ENCODE measurements at places on chromosomes 7 and 10. TPM values are rescaled to one million over a fixed set of nuclear protein-coding genes. Genes with fewer than 3 reads are reported as not detected.
A peak's percentile ranks its signal among the peaks of the same experiment; 100 is the strongest.

THSD7A gene
- total RNA-seq, result not detected

- H3K27ac ChIP-seq, result no peak overlapping the region
- no peaks in the 10 kb centered on the region for H3K27me3 ChIP-seq
- H3K4me3 ChIP-seq, result no peak overlapping the region
- no peak for DNase-seq
Measured at GRCh38 chr10:95400787-95401186, 110.0 kb upstream of the PDLIM1 start.

- no peak for DNase-seq
- no peak overlapping the region for H3K4me3 ChIP-seq
- H3K4me1 ChIP-seq, result no peaks in the 10 kb centered on the region
- no peaks in the 10 kb centered on the region for H3K27me3 ChIP-seq
- no peak overlapping the region for H3K27ac ChIP-seq
Measured at GRCh38 chr10:28986117-28986792, 302.6 kb upstream of the LYZL1 start.

GCK gene
- not detected for total RNA-seq

GRCh38 chr7:146565872-146566271, 449.3 kb downstream of the CNTNAP2 start:
- H3K36me3 ChIP-seq, result no peaks in the 10 kb centered on the region
- H3K27me3 ChIP-seq, result no peaks in the 10 kb centered on the region
- DNase-seq, result no peak
- no peaks in the 10 kb centered on the region for H3K4me1 ChIP-seq

EBLN1 gene
- not detected for total RNA-seq

VPS26A gene
- total RNA-seq, result 38.2 TPM

DNA sequence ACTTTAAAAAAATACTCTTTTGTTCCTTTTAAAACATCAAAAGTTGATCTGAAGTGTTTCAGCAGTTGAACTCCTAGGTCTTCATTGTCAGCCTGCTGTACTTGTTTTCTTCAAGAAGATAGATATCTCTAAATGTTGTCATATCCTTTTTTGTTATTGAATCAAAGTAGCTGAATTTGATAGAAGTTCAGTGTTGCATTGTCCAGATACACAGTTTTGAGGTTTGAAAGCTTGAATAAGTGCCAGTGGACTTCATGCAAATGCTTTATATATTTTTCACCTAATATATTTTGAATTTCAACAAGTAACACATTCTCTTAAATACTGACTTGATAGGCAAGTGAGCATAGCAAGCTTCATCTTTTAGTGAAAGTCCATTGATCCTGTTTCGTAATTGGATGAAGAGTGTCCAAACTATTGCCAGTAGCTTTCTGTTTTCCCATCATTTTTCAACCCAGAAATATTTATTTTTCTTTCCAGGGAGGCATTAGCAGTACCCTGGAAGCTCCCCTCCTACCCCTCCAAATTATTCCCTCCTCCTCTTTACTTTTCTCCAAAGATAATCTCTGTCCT, 114.4 kb downstream of the TPST1 start:
- no peak for DNase-seq
- H3K4me1 ChIP-seq, result no peaks in the 10 kb centered on the region
- peaks cover 7% of the 10 kb centered on the region for H3K27me3 ChIP-seq
- H3K36me3 ChIP-seq, result no peaks in the 10 kb centered on the region
- H3K4me3 ChIP-seq, result no peak overlapping the region

GRCh38 chr7:80087771-80088170, 46.9 kb upstream of the GNAI1 start:
- DNase-seq, result no peak
- H3K27ac ChIP-seq, result no peak overlapping the region
- H3K4me1 ChIP-seq, result no peaks in the 10 kb centered on the region
- H3K4me3 ChIP-seq, result no peak overlapping the region
- no peaks in the 10 kb centered on the region for H3K27me3 ChIP-seq
- H3K36me3 ChIP-seq, result no peaks in the 10 kb centered on the region

- DNase-seq, result no peak
- no peaks in the 10 kb centered on the region for H3K36me3 ChIP-seq
- H3K4me3 ChIP-seq, result no peak overlapping the region
- H3K27ac ChIP-seq, result no peak overlapping the region
- no peaks in the 10 kb centered on the region for H3K27me3 ChIP-seq
- no peaks in the 10 kb centered on the region for H3K4me1 ChIP-seq
Measured at GRCh38 chr7:98760201-98760651, 109.6 kb downstream of the TMEM130 start.

- H3K27ac ChIP-seq, result no peak overlapping the region
- DNase-seq, result no peak
- no peak overlapping the region for H3K4me3 ChIP-seq
Measured at GRCh38 chr7:54904986-54905385, 113.8 kb upstream of the EGFR start.

DNA sequence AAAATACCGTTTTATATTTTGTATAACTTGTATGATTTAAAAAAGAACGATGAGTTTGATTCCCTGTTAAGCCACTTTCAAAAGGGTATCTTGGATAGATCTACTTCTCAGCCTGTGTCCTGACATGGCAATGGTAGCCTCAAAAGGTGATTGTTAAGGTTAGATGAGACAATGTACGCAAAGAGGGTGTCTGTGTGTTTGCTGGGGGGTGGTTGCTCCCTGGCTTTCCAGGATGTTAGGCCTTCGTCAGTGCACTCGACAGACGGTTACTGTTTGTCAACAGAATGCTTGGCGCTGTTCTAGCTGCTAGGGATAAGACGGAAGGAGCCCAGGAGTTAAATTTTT, 90.3 kb downstream of the NEURL1 start:
- H3K4me3 ChIP-seq, result peak overlapping the region; percentile 85
- H3K27ac ChIP-seq, result peak overlapping the region; percentile 92
- no peak for DNase-seq
- peaks cover 17% of the 10 kb centered on the region for H3K4me1 ChIP-seq
- H3K27me3 ChIP-seq, result peaks cover 2% of the 10 kb centered on the region
- H3K36me3 ChIP-seq, result no peaks in the 10 kb centered on the region

GRCh38 chr10:36559412-36560400, 565.7 kb upstream of the ANKRD30A start:
- DNase-seq, result no peak
- no peak overlapping the region for H3K4me3 ChIP-seq
- no peaks in the 10 kb centered on the region for H3K27me3 ChIP-seq
- no peaks in the 10 kb centered on the region for H3K4me1 ChIP-seq

DNA sequence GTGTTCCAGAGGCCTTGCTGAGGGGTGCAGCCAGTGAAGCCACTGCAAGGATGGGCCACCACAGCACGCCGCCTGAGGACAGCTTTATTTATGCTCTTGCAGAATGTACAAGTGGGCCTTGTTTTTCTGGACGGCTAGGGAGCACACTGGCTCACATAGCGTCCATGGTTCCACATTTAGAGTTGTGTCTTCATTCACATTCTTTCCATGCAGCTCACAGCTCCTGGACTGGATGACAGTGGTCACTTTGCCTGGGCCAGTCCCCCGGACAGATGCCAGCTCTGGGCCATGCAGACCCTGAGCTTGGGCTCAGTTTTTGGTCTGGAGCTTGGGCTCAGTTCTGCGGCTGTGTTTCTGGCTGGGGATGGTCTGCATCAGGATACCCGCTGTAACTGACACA, 2.6 kb upstream of the C10orf71 start:
- no peaks in the 10 kb centered on the region for H3K4me1 ChIP-seq
- no peak overlapping the region for H3K4me3 ChIP-seq
- no peaks in the 10 kb centered on the region for H3K36me3 ChIP-seq
- no peak overlapping the region for H3K27ac ChIP-seq
- peaks cover 10% of the 10 kb centered on the region for H3K27me3 ChIP-seq

DNA sequence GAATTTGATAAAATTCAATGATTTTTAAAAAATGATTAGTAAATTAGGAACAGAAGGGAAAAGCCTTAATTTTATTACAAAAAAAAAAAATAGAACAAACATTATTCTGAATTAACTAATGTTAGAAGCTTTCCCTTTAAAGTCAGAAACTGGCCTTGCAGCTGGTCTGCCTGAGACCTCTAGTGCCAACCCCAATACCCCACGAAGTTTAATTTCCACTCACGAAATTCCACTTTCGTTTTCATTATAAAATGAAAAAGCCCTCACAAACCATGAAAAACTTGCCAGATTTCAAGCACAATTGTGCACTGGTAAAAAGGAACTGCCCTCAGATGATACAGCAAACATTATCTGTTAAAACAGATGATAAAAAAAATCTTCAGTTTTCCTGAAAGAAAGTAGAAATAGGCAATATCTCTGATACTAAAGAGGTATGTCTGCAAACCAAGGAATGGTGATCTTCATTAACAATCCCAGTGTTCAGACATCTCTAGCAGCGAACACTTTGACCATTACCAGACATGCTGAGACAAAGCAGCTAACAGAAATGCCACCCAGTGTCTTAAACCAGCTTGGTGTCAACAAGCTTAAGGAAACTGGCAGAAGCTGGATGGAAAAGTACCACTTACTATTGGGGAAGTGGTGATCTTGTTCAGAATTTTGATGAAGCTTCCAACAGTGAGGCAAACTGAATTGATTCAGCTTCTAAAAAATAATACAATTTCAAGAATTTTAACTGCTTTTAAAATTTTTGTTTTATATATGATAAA, 80.2 kb downstream of the PALS2 start:
- H3K4me3 ChIP-seq, result peak overlapping the region; percentile 53
- H3K4me1 ChIP-seq, result peaks cover 7% of the 10 kb centered on the region
- DNase-seq, result no peak
- peaks cover 2% of the 10 kb centered on the region for H3K36me3 ChIP-seq
- H3K27me3 ChIP-seq, result no peaks in the 10 kb centered on the region
- peak overlapping the region; percentile 31 for H3K27ac ChIP-seq

DNA sequence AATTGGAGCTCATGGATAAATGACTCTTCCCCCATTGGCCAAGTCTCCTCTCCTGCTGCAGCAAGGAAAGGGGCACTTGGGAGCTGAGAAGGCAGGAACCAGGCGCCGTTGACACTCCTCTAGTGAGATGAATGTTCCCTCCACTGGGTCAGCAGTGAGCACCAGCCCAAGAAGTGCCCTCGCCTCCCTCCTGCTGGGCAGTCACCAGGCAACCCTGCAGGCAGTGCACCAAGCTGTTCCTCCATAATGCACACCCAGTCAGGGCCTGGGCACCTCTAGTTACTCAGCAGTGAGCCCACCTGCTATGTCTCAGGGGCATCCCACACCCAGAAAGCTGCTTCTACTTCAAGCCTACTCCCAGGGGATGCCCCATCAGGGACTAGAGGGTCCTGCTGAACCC, 84.3 kb downstream of the KCNMA1 start:
- no peak overlapping the region for H3K27ac ChIP-seq
- peaks cover 3% of the 10 kb centered on the region for H3K27me3 ChIP-seq
- H3K4me1 ChIP-seq, result no peaks in the 10 kb centered on the region
- DNase-seq, result no peak

AGR2 gene
- total RNA-seq, result not detected

GRCh38 chr10:6563731-6564130, 16.3 kb downstream of the PRKCQ start:
- peak overlapping the region; percentile 64 for H3K4me3 ChIP-seq
- peaks cover 42% of the 10 kb centered on the region for H3K36me3 ChIP-seq
- H3K27me3 ChIP-seq, result no peaks in the 10 kb centered on the region

DNA sequence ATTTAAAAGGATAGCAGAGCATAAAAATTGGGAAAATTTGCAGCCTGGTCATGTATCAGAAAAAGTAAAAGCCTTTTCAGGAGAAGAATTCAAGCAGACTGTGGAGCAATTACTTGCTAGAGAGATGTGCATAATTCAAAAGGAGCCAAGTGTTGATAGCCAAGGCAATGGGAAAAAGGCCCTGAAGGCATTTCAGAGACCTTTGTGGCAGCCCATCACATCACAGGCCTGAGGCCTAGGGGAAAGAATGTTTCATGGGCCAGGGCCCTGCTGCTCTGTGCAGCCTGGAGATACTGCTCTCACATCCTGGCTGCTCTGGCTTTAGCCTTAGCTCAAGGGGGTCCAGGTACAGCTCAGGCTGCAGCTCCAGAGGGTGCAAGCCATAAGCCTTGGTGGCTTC, 152.9 kb downstream of the MAGI2 start:
- no peak overlapping the region for H3K27ac ChIP-seq
- H3K4me3 ChIP-seq, result no peak overlapping the region
- H3K27me3 ChIP-seq, result no peaks in the 10 kb centered on the region
- H3K4me1 ChIP-seq, result no peaks in the 10 kb centered on the region
- no peaks in the 10 kb centered on the region for H3K36me3 ChIP-seq
- DNase-seq, result no peak

FBXL13 gene
- total RNA-seq, result 0.17 TPM

PRF1 gene
- total RNA-seq, result 99.9 TPM

- no peaks in the 10 kb centered on the region for H3K27me3 ChIP-seq
- no peaks in the 10 kb centered on the region for H3K4me1 ChIP-seq
- no peak overlapping the region for H3K4me3 ChIP-seq
- no peak for DNase-seq
Measured at GRCh38 chr10:107451047-107451446, 286.5 kb upstream of the SORCS1 start.

MCM10 gene
- total RNA-seq, result 65.4 TPM

PPRC1 gene
- total RNA-seq, result 47.7 TPM

DNA sequence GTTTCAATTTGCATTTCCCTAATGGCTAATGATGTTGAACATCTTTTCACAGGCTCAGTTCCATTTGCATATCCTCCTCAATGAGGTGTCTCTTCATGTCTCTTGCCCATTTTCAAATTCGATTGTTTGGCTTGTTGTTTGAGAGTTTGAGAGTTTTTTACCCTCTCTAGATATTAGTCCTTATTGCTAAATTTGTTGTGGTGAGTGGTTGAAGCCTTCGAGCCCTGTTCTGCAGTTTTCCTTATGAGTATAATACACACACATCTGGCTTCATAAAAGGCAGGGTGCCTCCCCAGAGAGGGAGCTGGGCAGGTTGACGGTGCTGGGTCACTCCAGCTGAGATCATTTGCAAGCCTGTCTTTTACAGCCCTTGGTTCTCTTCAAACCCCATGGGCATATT, 65.1 kb downstream of the RGS10 start:
- peaks cover 34% of the 10 kb centered on the region for H3K4me1 ChIP-seq
- H3K4me3 ChIP-seq, result no peak overlapping the region
- H3K27me3 ChIP-seq, result peaks cover 12% of the 10 kb centered on the region
- H3K27ac ChIP-seq, result no peak overlapping the region
- no peak for DNase-seq

DNA sequence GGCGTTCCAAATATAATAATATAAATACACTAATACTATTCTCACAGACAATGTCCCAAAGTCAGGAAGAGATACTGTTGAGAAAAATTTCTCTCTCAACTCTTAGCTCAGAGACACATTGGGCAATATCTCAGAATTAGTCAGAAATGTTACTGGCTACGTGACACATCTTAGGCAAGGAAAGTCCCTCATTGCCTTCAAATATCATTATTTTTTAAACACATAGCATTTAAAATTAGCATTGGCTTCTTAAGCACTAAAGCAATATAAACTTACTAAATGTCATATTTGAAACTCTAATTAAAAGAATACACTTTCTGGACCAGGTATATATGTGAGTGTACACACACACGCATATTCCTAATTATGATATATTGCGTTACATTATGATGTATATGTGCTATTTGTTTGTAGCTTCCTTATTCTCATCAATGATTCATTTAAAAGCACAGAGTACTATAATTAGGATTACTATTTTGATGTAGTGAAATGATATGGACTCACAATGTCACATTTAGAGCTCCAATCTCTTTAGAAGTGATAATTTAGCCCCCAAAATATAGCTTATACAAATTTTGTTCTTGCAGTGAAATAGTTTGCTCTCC, 255.8 kb downstream of the TWIST1 start:
- H3K4me3 ChIP-seq, result no peak overlapping the region
- H3K27me3 ChIP-seq, result no peaks in the 10 kb centered on the region
- DNase-seq, result no peak
- H3K36me3 ChIP-seq, result no peaks in the 10 kb centered on the region

GRCh38 chr7:38330039-38330438, 56.6 kb upstream of the TARP start:
- peak overlapping the region; percentile 63 for H3K27ac ChIP-seq
- no peak overlapping the region for H3K4me3 ChIP-seq
- H3K27me3 ChIP-seq, result no peaks in the 10 kb centered on the region
- no peaks in the 10 kb centered on the region for H3K36me3 ChIP-seq
